Iris pigment epithelial cell (primary cell): ENCODE measurements at places on chromosomes 3 and 15.

- no peak for DNase-seq
These were observed 79.1 kb upstream of the MEF2A start for GRCh38 chr15:99486371-99487336.

GRCh38 chr15:63970621-63971426, 75.5 kb downstream of the DAPK2 start:
- peak; percentile 18 for DNase-seq

DNA sequence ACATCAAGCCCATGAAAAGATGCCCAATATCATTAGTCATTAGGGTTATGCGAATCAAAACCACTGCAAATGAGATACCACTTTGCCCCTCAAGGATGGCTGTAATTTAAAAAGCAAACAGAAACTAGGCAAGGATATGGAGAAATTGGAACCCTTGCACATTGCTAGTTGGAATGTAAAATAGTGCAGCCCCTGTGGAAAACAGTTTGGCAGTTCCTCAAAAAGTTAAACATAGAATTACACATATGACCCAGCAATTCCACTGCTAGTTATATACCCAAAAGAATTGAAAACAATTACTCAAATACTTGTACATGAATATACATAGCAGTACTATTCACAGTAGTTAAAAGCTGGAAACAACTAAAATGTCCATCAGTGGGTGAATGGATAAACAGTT, 186.8 kb upstream of the CGNL1 start:
- DNase-seq, result no peak

- peak; percentile 32 for DNase-seq
These were observed 150.5 kb downstream of the CFAP20DC start for GRCh38 chr3:58899159-58899952.

- peak; percentile 39 for DNase-seq
These were observed 41.3 kb downstream of the CMTM7 start for GRCh38 chr3:32432711-32433530.

GRCh38 chr15:89820666-89821611, 6.3 kb upstream of the ANPEP start:
- DNase-seq, result peak; percentile 51

DNA sequence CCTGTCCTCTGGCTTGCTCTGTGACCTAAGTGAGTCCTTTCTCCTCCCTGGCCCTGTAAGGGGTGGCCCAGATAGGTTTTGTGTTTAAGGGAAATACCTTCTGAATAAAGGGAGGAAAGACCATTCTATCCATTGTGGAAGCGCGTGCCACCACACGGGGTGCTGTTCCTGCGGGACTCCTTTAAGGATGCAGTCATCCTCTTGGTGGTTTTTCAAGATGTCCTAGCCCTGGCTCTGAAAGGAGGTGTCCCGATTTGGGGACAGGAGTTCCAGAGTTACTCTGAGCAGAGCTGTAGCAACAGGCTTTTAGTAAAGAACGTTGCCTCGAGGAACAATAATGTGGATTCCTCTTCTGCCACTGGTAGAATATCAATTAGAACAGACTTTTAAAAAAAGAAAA, 9.6 kb downstream of the SLC6A6 start:
- no peak for DNase-seq

DNA sequence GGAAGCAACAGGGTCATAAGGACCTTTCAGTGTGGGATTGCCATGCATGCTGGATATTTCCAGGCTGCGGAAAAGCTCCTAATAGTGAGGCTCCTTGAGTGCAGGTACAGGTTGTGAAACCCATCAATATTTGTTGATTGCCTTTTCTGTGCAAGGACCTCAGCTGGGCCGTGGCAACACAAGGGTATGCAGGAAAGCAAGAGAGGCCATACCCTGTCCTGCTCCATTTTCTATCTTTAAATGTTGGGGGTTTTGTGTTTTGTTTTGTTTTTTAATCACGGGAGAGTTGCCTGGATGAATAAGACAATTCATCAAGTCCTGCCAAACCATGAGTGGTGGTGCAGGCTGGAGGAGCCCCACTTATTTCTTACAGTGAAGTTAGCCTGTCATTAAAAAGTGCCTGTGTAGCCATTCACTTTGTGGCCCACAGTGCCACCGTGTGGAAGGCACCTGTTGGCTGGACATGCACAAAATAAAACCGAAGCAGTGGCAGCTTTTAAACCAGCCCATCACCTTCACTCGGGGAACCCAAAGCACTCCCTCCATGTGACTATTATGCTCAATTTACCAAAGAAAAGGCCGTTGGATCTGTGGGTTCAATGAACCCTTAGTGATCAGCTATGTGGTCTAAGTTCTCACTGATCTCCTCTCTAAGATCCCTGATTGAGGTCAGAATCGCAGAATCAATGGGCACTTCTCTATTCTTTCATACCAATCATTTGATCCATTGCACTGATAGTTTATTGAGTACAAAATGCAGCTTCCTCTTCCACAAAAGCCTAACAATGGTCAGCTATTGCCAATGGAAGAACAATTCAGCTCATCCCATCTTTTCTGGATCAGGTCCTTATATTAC, 42.2 kb downstream of the CLDN18 start:
- DNase-seq, result peak; percentile 63

DNA sequence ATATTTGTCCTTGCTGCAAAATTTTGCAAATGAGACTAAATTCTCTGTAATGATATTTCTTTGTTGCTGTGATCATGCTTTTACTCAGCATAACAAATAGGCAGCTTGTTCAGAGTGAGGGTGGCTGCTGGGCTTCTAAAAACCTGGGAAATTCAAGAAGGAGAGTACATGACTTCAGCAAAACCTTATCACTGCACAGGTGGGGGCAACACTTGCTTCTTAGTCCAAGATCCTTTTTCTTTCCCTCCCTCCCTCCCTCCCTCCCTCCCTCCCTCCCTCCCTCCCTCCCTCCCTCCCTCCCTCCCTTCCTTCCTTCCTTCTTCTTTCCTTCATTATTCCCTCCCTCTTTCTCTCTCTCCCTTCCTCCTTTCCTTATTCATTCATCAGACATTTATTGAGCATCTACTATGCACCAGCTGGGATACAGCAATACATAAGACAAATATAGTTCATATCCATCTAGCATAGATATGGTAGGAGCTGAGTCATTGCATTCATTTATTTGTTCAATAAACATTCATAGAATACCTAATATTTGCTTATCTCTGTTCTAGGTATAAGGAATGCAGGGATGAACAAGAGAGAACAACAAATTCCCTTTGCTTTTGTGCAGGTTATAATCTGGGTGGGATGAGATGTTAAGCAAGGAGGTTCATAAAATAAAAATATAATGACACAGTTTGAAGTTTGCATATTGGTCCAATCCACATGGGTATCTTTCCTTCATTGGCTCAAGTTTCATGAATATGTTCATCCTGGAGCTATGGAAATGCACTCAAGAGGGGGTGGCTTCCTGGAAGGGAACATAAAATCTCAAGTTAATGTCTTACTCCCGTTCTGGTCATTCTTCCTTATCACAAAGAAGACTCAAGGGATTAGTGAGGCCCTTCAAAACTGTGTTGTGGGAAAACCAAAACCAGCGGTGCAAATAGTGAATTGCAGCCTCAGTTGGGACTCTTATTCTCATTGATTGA, 210.7 kb downstream of the PDCD6IP start:
- peak; percentile 47 for DNase-seq

DNA sequence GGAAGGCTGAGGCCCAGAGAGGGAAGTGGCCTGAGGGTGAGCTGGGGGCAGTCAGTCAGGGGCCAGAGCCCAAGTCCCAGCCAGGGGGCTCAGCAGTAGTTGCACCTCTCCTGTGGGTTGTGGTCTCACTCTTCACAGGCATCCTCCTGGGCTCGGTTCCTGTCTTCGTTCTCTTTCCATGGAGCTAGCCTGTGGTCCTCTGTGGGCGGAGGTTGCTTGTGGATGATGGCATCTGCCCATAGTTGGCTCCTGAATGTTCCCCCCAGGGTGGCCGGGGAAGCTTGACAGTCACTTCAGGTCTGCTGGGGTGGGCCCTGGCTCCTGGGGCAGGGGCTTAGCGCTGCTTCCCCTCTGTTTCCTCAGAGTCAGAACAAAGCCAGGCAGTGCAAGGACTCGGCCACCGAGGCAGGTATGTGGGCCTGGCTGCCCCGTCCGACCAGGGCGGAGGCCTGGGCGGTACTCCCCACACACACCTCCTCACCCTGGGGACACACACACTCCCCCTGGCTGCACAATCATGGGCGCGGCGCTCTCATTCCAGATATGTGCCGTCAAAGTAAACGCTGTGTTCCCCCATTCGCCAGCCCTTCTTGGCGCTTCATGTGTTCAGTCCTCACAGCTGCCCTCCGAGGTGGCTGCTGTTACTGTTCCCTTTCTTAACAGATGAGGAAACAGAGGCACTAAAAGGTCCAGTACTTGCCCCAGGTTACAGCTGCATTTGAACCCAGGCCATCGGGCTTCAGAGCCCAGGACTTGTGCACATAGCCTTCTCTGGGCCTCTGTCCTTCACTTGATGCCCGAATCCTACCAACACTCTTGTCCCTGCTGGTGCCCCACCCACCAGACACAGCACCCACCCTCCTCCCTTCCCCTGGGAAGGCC, 34.5 kb downstream of the PSTPIP1 start:
- no peak for DNase-seq

- DNase-seq, result peak; percentile 92
These were observed 30.3 kb upstream of the VEPH1 start for GRCh38 chr3:157533298-157534070.

DNA sequence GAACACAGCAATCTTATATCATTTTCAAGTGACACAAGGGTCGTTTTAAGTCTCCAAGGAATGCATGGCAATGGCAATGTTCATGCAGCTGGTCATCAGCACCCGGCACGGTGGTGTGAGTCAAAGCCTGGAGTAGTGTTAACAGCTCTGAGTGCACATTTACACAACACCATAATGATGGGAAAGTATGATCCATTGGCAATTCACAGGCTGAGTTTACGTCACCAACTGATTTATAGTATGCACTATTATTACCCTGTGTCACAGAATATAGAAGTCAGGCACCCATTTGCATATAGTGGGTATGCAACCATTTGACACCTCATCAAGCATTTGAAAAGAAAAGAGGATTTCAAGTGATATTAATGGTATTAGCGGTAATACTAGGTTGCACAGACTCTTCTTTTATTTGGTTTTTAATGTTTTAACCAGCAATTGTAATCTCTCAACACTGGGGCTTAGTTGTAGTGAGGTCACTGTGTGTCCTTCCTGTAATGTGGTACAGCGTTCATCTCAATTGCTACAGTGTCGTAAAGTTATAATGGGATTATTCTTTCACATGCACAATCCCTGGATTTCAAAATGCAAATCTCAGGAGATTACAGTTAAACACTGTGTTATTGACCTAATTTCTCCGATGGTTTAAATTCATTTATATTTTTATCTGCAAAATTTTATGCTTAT, 113.8 kb downstream of the C3orf38 start:
- no peak for DNase-seq

- peak; percentile 81 for DNase-seq
These were observed 39.0 kb downstream of the LRTM1 start for GRCh38 chr3:54888873-54889272.

GRCh38 chr15:67818464-67818863, 6.8 kb upstream of the SKOR1 start:
- DNase-seq, result no peak

- no peak for DNase-seq
These were observed 4.2 kb upstream of the NUP210 start for GRCh38 chr3:13424141-13424844.

GRCh38 chr15:63491116-63491827, 13.1 kb upstream of the USP3 start:
- DNase-seq, result no peak

DNA sequence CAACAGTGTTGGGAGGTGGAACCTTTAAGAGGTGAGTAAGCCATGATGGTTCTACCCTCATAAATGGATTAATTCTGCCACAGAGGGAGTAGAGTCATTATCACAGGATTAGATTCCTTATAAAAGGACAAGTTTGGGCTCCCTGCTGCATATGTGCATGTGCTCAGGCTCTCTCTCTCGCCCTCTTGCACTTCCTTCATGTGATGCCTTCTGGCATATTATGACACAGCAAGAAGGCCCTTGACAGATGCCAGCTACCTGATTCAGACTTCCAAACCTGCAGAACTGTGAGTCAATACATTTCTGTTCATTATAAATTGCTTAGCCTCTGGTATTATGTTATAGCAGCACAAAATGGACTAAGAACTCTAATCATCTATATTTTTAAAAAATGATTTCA, 205.3 kb downstream of the CTNNB1 start:
- DNase-seq, result no peak

- DNase-seq, result no peak
These were observed 117.3 kb downstream of the DMXL2 start for GRCh38 chr15:51505251-51505650.

- peak; percentile 79 for DNase-seq
These were observed 66.7 kb upstream of the GOLGA8B start for GRCh38 chr15:34650177-34650576.

- no peak for DNase-seq
These were observed 4.1 kb downstream of the FOXP1 start for GRCh38 chr3:71579326-71579934.

GRCh38 chr15:100595964-100596363, 6.0 kb downstream of the LINS1 start:
- DNase-seq, result no peak

- peak; percentile 30 for DNase-seq
These were observed 223.6 kb upstream of the PDZRN3 start for GRCh38 chr3:73848173-73848906.

GRCh38 chr3:65720989-65721737, 317.6 kb downstream of the MAGI1 start:
- no peak for DNase-seq

GRCh38 chr3:154421083-154421482, 8.9 kb downstream of the GPR149 start:
- peak; percentile 10 for DNase-seq

- DNase-seq, result no peak
These were observed 102.8 kb downstream of the SNRPN start for GRCh38 chr15:25057574-25057973.

GRCh38 chr3:134441321-134441720, 44.5 kb downstream of the ANAPC13 start:
- DNase-seq, result no peak

- no peak for DNase-seq
These were observed 824.1 kb downstream of the FHIT start for GRCh38 chr3:60427109-60427508.

DNA sequence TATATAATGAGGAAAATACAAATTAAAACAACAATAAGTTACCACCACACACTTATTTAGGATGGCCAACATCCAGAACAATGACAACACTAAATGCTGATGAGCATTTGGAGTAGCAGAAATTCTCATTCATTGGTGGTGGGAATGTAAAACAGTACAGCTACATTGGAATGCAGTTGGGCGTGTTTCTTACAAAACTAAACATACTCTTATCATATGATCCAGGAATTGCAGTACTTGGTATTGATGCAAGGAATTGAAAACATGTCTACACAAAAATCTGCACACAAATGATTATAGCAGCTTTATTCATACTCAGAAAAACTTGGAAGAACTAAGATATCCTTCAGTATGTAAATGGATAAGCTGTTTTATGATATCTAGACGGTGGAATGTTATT, 594.2 kb downstream of the ZBBX start:
- peak; percentile 1 for DNase-seq

GRCh38 chr3:159082519-159082918, 280.7 kb downstream of the MFSD1 start:
- peak; percentile 88 for DNase-seq

DNA sequence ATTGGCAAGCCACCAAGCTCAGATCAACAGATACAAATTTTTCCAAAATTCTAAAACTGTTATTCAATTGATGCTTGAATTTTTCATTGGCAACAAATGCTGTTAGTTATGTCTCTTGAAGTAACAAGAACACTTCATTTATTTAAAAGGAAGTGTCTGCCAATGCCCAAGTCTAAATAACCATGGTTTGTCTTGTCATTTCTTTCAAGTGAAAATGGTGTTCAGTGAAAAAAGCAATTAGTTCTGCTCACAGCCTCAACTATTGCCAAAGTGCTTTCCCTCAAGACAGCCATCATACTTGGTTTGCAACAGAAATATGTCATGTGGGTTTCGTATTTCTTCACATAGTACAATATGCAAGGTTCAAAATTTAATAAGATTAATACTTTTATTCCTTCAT, 312.6 kb upstream of the LMCD1 start:
- no peak for DNase-seq
